Activated CD8-positive, alpha-beta T cell treated with anti-CD3 and anti-CD28 coated beads for 36 hours (primary cell): ENCODE measurements at places on chromosomes 4 and X. TPM values are rescaled to one million over a fixed set of nuclear protein-coding genes. Genes with fewer than 3 reads are reported as not detected.
A peak's percentile ranks its signal among the peaks of the same experiment; 100 is the strongest.

The CABS1 gene
- not detected for total RNA-seq

The EXOC1L gene
- not detected for total RNA-seq

The ATP2B3 gene
- not detected for total RNA-seq

DNA sequence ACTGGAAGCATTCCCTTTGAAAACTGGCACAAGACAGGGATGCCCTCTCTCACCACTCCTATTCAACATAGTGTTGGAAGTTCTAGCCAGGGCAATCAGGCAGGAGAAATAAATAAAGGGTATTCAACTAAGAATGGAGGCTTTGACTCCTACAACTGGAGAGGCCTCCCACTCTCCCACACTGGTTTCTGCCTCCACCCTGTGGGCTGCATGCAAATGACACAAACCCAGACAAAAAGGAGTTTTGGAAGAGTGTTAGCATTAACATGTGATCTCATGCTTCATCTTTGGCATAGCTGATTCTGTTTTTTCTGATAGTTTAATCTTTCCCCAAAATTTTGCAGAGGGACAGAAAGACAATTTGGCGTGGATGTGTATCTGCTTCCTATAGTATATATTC is 80.8 kb upstream of the IQCM start:
- DNase-seq: no peak

- DNase-seq: no peak
These were observed 24.9 kb downstream of the SH3BP2 start for GRCh38 chr4:2817701-2818350.

DNA sequence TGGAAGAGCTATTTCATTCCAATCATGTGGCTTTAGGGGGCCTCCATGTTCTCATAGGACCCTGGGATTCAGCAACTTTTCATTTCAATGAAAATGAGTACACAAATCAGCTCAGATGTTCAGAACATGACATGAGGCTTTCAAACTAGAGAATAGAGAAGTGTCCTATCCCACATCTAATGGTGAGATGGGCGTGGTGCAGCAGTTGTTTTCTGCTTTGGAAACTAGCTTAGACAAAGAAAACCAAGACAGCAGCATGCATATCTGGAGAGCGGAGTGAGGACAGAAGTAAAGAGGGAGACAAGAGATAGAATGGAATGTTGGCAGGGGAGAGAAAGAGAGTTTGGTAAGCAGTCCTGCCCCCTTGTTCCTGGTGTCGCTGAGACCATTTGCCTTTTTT is 1009.1 kb upstream of the IGFBP7 start:
- DNase-seq: no peak

DNA sequence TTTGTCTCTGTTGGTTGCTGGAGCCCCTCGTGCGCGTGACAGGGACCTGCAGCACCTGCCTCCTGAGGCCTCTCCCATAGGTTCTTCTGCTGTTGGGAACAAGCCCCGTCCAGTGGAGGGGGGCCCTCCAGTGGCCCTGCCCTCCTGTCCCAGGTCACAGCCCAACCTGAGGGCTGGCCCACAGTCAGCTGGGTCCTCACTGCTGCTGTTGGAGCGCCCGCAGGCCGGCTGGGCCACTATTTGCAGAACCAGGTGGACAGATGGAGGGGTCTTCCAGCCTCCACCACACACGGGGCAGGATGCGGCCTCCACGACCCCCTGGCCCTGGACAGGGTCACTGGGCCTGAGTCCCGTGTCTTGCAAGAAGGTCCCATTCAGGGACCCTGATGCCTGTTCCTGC is 51.4 kb upstream of the PSAPL1 start:
- no peak for DNase-seq

- DNase-seq: no peak
These were observed 5.4 kb downstream of the STBD1 start for GRCh38 chr4:76311896-76312331.

- peak; percentile 28 for DNase-seq
These were observed 39.8 kb upstream of the RBM47 start for GRCh38 chr4:40669504-40669903.

- no peak for DNase-seq
These were observed 94.9 kb upstream of the WDR17 start for GRCh38 chr4:175970724-175971123.

DNA sequence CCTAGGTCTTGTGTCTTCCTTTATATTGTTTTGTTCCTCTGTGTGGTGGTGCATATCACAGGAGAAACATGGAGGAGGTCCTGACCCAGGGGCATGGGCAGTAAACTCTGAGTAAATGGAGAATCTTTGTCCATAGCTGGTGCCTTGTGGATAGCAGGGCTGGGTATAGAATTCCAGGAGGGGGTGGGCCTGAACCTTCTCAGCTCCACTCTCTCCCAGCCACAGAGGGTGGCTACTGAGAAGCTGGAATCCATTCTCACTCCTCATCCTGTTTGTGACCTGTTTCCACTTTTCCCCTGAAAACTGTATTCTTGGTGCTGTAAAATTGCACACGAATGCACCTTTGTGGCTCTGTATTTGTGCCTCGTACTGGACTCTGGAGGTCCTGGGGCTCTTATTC is 47.7 kb upstream of the ADRA2C start:
- no peak for DNase-seq

GRCh38 chr4:146142768-146143167 is 32.8 kb upstream of the LSM6 start:
- DNase-seq: no peak

DNA sequence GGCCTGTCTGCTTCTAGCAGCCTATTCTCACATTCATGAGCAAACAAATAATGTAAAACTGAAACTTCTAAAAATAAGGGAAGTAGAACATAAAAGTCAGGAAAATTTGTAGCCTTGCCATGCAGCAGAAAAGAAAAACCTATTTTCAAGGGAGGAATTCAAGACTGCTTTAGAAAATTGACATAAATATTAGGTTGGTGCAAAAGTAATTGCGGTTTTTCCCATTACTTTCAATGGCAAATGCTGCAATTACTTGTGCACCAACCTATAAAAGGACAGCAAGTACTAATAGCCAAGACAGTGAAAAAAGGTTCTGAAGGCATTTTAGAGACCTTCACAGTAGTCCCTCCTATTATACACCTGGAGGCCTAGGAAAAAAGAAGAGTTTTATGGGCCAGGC is 457.8 kb downstream of the KLHL4 start:
- DNase-seq: no peak

- DNase-seq: no peak
These were observed 199.0 kb downstream of the GPC3 start for GRCh38 chrX:133786382-133786781.

DNA sequence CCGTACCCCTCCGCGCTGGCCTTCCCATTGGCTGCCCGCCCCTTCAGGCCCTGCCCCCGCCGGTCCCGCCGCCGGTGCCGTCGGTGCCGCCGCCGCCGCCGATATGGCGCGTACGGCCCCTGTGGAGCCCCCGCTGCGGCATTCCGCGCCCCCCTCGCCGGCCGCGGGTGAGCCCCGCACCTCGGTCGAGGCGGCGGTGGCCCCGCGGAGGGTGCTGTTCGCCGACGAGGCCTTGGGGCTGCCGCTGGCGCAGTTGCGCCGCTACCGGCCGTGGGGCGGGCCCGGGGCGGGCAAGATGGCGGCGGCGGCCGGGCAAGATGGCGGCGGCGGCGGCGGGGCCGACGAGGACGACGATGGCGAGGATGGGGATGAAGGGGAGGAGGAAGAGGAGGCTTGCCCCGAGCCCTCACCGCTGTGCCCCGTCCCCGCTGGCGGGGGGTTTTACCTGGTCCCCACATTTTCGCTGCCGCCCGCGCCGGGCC is at the start of gene PPP1R3F:
TSS of gene PPP1R3F (plus strand) at position 27 of the 482 bp plus-strand sequence. CDS start at position 104, 77 bp downstream.
- DNase-seq: peak; percentile 31

- DNase-seq: no peak
These were observed 9.0 kb upstream of the IGFBP7 start for GRCh38 chr4:57119054-57119651.
